Activated T-cell treated with anti-CD3 and anti-CD28 coated beads for 48 hours (primary cell): ENCODE measurements at places on chromosomes 5 and 9.

DNA sequence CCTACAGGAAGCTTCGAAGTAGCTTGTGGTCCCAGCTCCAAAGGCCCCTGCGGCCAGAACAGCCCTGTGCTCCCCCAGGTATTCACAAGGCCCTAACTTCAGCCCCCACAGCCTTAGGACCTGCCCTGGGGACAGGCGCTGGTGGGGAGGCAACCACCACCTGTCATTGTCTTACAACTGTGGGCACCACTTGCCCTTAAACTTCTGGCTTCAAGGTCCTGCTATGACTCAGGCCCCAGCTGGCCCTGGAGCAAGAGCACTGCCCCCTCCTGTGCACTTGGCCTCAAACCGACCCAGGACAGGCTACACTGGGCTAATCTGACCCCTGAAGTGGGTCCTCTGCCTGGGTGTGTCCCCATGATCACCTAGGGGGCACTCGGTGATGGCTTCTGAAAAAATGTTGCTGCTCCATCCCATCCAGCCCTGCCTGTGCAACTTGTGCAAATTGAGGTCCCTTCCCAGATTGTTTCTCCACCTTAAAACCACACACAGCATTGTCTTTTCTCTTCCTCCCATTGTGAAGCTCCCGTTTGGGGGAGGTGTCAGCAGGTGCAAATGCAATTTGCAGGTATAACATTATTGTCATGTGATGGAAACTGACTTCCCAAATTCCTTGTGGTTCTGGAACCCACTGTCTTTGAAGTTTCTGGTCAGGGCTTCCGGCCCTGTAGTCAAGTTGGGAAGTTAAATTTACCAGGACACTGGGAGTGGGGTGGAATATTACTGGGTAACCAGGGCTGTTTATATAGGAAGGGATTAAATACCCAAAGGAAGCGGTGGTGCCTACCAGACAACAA lies 1.1 kb upstream of the PROB1 start:
- no peak for DNase-seq

DNA sequence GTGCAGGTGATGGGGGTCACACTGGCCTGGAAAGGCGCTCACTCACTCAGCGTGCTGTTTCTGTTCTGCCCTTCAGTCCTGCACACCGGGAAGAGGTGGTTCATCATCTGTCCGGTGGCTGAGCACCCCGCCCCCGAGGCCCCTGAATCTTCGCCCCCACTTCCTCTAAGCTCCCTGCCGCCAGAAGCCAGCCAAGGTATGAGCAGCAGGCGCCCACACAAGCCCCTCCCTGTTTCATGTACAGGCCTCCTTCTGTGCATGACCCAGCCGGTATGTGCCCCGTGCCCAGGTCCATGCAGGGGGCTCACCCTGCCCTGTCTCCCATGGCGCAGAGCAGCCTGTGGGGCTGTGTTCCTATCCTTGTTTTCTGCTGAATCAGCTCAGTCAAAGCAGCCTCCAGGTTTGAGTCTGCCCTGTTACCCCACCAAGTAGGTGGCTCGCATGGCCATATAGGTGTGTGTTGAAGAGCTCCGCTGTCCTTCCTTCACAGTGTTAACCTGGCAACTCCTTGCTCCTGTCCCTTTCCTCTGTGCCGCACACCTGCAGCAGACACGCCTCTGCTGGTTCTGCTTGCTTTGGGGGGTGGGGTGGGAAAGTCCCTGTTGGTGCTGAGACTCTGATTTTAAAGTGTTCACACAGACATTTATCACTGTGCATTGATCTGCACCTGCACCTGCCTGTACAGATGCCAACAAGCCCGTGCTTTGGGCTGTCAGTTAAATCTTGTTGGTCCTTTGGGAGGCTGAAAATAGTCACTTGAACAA lies 84.8 kb downstream of the WNK2 start:
- peak; percentile 9 for DNase-seq

DNA sequence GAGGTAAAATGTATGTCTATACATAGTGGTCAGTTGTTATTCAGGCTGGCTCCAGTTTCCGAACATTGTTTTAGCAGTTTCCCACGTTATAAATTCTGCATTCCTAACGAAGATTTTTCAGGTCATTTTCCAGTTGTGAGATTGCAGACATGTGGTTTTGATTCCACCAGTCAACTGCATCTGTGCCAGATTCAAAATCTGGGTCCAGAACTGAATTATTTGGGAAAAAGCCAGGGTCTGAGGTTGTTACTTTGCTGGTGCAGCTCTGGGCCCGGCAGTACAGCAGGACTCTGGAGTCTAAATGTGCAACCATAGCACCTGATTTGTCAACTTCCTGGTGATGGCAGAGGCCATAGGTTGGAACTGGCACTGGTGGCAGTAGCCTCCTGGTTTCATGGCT lies 105.7 kb upstream of the MEGF10 start:
- no peak for DNase-seq

DNA sequence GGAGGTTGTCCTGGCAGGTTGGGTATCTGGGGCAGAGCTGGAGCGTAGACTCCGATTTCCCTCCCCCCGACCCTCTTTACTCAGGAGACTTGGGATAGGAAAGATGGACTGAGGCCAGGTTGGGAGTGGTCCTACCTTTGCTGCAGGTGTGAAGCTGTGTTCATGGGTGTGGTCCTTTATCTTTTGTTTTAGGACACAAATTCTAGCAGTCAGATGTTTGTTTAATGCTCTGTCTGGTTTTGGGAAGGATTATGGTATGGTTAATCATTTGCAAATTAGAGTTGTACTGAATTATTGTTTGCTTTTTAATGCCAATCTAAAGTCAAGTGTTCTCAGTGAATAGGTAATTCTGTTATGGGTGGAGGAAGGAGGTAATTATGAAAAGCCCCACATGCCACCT lies 14.1 kb upstream of the FAM120AOS start:
- no peak for DNase-seq

DNA sequence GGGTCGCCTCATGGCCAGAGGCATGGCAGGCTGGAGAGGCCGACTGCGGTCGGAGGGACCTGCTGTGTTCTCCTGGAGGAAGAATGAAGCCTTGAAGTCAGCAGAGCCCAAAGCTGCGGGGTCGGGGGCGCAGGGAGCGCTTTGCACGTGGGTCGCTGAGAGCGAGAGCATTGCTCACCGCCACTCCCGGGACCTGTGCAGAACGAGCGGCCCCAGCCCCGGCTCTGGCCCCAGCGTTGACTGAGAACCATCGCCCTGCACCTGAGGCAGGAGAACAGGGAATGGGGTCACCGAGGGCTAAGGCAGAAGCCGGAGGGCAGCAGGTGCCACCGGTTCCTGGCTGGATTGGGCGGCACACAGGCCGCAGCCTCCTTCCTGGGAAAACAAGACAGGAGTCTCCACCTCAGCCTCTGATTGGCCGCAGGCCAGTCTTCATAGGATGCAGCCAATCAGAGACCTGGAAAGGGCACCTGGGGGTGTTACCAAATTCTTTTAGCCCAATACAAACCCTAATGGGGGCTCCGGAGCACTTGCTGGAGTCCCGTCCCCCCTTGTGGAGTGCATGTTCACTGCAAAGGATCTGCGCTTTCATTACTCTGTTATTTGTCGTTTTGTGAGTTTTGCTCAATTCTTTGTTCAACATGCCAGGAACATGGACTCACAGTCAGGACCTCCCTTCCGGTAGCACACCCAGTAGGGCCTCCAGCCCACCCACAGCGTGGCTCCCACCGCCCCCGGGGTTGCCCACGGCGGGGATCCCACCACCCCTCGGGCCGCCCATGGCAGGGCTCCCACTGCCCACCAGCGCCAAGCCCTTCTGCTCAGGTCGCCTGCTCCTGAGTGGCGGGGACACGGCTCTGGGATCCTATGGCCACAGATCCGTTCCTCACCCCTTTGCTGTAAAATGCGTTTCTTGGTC lies 24.7 kb upstream of the SLC6A19 start:
- DNase-seq = no peak

DNA sequence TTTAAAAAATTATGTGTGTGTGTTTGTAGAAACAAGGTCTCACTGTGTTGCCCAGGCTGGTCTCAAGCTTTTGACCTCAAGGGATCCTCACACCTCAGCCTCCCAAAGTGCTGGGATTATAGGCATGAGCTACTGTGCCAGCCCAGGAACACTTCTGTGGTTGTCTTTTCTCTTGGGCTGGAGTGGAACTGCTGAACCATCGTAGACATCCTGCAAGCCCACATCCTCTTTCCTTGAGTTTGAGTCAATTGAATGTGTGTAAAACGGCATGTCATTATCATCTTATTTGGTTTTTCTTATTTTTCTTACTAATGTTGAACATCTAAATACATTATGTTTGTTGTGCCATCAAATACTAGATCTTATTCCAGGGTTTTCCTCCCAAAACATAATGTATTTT lies 40.0 kb downstream of the EHMT1 start:
- DNase-seq = no peak

GRCh38 chr5:145945620-145946111 lies 9.3 kb downstream of the SH3RF2 start:
- no peak for DNase-seq

- DNase-seq = peak; percentile 26
Observed at GRCh38 chr5:98769210-98769958, 4.1 kb upstream of the RGMB start.

- no peak for DNase-seq
Observed at GRCh38 chr5:52856564-52856963, 68.8 kb downstream of the ITGA1 start.

- no peak for DNase-seq
Observed at GRCh38 chr9:91897201-91897600, 52.8 kb downstream of the ROR2 start.

DNA sequence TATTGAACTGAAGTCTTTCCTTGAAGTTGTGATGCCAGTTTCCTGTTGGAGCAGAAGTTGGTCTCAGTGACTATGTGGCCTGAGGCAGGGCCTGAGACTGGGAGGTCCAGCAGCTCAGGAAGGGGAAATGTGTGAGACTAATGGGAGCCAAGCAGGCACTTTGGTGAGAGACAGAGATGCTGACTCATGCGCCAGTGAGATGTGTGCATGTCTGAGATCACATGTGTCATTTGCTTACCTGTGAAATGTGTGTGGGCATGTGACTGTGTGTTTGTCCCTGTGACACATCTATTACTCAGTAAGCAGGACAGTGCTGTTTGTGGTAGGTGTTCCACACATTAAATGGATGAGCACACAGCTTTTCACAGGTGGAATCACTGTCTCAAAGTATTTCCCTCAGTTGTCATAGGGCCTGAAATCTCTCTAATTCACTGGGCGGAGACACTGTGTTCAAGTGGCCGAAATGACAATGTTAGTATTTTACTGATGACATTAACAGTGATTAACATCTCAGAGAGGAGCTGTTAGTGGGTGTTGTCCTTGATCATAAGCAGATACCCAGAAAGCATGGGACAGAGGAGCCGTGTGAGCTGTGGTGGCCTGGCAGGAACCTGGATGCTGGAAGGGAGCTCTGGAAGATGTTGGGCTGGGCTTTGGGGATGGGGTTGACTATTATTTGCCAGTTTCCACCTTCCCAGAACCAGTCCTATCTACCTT lies 7.4 kb downstream of the NPR2 start:
- peak; percentile 40 for DNase-seq

DNA sequence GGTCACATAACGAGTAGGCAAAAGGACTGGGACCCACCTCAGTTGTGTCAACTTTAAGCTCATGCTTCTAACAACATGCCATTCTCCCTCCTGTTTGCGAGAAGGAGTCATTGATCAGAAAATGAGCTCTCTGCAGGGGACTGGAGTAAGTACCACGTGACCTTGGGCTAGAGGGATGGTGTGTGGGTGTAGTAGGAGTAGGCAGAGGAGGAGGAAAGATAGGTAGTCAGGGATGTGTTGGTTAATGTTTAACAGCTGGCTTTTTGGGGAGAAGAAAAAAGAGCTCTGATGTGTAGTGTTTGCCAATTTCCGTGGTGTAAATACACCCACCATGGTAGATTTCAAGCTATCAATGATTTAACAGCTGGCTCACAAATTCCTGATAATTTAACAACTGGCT lies 160.3 kb upstream of the TBC1D2 start:
- no peak for DNase-seq

GRCh38 chr9:13804532-13804931 lies 509.4 kb downstream of the NFIB start:
- DNase-seq = no peak

DNA sequence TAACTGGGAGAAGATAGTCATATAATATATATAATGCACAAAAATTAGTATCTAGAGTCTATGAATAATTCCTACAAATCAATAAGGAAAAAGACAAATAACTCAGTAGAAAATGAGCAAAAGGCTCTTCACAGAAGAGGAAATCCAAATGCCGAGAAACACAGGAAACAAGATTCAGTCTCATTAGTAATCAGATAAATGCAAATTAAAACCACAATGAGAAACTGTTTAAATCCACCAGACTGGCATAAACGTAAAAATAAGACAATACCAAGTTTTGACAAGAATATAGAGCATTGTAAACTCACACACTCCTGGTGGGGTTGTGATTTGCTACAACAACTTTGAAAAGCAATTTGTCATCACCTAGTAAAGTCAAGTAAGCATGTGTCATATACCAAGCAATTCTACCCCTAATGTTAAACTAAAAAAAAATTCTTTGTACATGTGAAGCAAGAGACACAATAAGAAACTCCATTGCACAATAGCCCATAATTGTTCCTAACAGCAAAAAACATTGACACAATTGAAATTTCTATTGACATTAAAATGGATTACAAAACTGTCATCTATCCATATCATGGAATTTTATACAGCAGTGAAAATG lies 21.0 kb upstream of the UBLCP1 start:
- no peak for DNase-seq

DNA sequence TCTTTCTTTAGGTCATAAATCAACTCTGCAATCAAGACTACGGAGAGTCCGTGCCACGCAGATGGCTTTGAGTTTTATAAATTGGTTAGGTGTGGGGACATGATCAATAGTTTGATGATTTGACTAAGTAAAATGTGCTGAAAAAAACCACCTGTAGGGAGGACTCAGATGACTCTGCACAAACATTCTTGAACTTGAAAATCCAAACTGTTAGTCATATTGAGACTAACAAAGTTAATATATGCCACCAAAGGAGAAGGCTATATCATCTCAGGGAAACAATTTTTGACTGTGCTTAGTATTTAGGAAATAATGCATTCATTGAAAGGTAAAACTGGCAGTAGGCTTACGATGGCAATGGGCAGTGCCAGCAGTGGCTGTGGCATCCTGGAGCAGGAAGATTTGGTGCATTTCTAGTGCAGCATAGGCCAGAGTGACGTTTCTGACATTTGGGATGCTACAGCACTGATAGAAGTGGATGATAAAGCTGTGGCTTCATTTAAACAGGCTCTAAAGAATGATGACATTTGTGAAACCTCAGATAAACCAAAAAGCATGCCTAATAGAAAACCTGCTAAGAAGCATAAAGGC lies 291.1 kb downstream of the MLLT3 start:
- DNase-seq = no peak

DNA sequence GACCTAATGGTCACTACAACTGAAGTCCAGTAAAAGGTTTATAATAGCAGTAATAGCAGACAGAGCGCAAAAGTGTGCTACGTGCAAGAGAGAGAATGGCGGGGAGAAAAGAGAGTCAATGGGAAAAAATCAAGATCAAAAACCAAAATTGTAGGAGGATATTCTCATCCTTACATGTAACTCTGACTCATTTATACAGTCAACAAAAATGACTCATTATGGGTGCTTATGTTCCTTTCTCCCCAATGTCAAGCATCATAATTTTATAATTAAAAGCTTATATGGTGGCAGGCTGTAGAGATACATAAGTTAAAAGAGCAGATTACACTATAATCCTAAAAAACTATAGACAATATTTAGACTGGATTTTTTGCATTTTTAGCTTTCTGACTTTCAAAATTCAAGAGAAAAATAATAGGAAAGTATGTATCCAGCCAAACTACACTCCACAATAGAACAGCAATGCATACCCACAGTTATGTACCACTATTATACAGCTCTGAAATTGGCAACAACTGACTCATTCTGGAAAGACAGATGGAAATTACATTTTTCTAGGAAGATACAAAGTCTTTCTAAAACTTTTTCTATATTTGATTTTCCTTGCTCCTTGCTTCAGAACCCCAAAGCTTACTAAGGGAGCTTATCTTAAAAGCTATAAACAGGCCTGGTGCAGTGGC lies 78.4 kb downstream of the PLPP1 start:
- no peak for DNase-seq
